PC-9 (cell line): ENCODE measurements at places on chromosomes 12 and 14. TPM values are rescaled to one million over a fixed set of nuclear protein-coding genes. Genes with fewer than 3 reads are reported as not detected.

- H3K27ac ChIP-seq, result no peak overlapping the region
- H3K36me3 ChIP-seq, result no peaks in the 10 kb centered on the region
- no peak overlapping the region for H3K4me3 ChIP-seq
Observed at GRCh38 chr12:68422956-68423574, 90.9 kb upstream of the MDM1 start.

Gene HOTAIR
- 7.9 and 9.2 TPM in 2 replicates for total RNA-seq

- no peak overlapping the region for H3K4me3 ChIP-seq
- no peaks in the 10 kb centered on the region for H3K27me3 ChIP-seq
- H3K36me3 ChIP-seq, result no peaks in the 10 kb centered on the region
- no peak for DNase-seq
- peaks cover 16% of the 10 kb centered on the region for H3K4me1 ChIP-seq
Observed at GRCh38 chr12:90940872-90941499, 14.0 kb downstream of the CCER1 start.

Gene ALG10B
- 13.1 and 14.4 TPM in 2 replicates for total RNA-seq

Gene ALDH2
- total RNA-seq, result 38.9 and 42.1 TPM in 2 replicates
